ENCODE measurements at places on chromosomes 5 and 9.

GRCh38 chr5:98564836-98565235 is 208.6 kb upstream of the RGMB start:
- DNase-seq, result no peak

- DNase-seq, result no peak
Observed at GRCh38 chr5:149895416-149896345, 48.9 kb downstream of the PDE6A start.

GRCh38 chr5:154758493-154758892 is 3.3 kb downstream of the LARP1 start:
- DNase-seq, result no peak

DNA sequence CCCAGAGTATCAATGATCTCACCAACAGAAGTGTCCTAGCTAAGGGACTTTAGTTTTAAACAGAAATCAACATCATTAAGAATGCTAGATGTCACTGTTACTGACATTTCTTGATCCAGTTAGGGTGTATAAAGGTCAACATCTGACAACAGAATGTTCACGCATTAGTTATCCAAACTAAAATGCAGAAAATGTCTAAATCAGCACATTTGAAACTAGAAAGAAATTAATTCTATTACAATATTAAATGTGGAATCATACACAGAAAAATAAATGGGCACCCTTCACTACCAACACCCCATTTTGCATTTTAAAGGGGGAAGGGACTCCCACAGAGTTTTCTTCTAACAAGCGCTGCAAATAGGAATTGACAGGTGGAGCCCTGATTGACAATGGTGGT is 24.5 kb downstream of the ELAVL2 start:
- no peak for DNase-seq

GRCh38 chr5:150294551-150295071 is 5.0 kb upstream of the CAMK2A start:
- DNase-seq, result no peak

DNA sequence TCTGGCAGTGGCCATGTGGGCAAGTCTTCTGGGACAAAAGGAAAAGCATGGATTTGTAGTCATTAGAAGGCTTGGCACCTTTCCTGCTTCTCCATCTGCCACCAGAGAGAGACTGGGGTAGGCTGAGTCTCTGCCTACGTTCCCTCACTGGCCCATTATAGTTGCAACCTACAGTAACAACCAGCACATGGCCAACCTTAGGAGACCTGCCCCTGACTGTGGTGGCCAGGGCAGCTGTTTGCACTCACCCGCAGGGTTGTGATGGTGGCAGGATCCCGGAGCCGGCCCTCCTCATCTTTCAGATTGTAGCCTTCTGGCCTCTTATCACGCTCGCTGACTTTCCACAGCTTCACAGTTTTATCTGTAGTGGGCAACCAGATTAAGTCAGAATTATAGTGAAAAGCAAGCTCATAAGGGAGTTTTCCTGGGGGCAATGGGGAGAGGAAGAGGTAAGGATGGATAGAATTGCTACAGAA is 174.9 kb upstream of the GPR151 start:
- no peak for DNase-seq

GRCh38 chr5:153623751-153624450 is 133.4 kb downstream of the GRIA1 start:
- no peak for DNase-seq

GRCh38 chr9:114000063-114000454 is 78.0 kb downstream of the AMBP start:
- no peak for DNase-seq

GRCh38 chr5:33381243-33381642 is 59.5 kb upstream of the TARS1 start:
- DNase-seq, result no peak

DNA sequence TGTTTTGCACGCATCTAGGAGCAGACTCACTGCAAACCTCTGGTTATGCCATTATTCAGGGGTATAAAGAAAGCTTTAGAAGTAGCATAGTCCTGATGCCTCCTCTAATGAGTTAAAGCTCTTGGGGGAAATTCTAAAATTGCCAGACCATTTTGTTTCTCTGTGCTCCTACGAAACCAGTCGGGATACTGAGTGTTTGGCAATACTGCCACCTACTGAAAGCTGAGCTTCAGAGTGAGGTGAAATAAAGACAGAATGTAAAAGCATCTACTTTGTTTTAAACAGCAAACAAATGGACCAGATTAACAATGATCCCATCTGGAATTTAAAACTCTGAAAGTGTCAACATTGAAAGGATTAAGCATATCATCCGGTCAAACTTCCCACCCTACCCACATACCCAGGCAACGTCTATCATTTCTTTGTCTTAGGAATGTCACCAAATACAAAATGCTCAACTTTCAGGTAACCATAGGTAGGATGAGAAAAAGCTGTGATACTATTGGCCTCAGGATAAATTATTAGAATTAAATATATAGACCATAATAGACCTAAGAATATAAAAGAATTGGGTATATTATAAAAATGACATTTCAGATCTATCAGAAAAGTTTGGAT is 77.8 kb upstream of the SHISAL2B start:
- DNase-seq, result no peak

DNA sequence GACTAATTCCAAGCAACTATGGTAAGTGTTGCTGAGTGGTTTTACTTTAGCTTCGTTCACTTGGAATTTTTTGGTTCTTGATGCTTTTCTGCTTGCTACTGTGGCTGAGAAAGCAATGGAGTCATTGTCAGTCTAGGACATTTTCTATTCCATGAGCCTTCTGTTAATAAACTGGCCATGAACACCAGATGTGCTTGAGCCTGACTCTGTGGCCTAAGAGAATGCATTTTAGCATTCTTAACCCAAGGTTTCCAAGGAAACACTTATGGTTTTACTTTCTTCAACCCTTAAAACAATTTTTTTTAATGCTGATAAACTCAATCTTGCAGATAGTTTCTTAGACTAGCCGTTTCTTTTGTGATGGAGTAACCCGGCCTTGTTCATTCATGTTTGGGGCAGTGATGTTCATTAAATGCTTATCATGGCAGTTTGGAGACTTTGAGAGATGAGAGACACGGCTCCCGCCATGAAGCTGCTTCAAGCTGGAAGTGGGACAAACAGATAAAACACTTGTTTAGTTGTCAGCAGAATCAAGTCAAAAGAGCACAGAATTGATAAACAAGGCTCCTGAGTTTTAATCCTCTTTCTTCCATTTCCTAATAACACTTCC is 42.4 kb downstream of the OSTF1 start:
- no peak for DNase-seq

DNA sequence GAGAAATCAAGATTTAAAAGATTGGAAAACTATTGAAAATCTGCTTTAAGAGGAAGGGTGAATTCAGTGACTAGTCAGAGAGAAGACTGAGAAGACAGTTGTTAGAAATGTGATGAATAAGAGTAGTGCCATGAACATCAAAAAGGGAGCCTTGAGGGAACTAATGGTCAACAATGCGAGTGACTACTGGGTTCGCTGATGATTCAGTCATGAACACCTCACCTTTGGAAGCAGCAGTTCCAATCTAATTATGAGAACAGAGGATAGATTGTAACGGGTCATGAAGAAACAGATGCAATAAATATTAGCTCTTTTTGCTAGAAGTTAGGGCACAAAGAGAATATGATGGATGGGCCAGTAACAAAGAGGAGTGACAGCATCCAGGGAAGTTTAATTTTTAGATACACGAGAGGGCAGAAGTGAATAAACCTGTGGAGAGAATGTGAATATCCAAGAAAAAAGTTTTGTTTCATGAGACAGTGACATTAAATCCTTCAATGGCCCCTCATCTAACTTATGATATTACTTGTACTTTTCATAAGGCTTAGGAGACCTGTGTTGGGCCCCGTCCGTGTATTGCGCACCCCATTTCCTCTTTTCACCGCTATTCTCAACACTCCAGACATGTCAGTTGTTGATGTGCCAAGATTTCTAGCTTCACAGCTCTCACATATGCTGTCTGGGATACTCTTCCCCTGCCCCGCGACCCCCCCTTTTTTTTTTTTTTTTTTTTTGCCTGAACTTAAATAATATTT is 23.5 kb upstream of the IFNE start:
- no peak for DNase-seq

DNA sequence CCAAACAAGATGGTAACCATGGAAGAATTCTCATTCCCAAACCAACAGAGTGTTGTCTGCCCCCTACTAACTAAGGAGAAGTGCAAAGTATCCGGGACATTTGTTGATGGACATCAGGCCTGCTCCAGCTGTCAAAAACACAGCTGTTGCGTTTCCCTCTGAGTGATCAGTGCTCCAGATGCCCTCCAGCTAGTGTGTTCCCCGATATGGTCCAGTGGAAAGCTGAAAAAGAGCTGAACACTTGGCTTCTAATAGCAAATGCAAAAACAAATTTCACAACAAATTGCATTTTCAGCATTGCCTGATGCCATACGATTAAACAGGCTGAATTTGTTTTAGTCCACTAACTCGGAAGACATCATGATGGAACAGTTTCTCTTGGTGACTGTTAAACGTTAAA is 1398.7 kb downstream of the PTPRD start:
- DNase-seq, result no peak

GRCh38 chr5:83256091-83256780 is 178.9 kb downstream of the XRCC4 start:
- DNase-seq, result no peak

DNA sequence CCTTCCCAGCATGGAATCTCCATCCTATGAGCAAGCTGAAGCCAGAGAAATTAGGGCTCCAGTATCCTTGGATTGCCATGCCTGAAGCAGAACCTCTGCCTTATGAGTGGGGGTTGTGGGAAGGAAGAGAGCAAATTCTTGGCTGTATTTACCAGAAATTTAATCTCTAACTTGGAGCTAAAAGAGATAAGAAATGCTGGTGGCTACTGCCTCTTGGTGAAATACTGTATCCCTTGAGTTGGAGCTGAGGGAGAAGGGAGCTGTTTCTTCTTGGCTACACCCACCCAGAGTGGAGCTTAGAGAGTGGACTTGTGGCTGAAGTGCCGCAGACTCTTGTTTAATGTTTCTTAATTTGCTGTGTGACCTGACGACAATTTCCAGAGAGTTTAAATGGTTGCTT is 447.3 kb downstream of the ARHGEF28 start:
- no peak for DNase-seq

- DNase-seq, result no peak
Observed at GRCh38 chr9:137396227-137396626, 26.7 kb downstream of the EXD3 start.

- no peak for DNase-seq
Observed at GRCh38 chr9:15965246-15965745, 412.5 kb downstream of the CCDC171 start.

DNA sequence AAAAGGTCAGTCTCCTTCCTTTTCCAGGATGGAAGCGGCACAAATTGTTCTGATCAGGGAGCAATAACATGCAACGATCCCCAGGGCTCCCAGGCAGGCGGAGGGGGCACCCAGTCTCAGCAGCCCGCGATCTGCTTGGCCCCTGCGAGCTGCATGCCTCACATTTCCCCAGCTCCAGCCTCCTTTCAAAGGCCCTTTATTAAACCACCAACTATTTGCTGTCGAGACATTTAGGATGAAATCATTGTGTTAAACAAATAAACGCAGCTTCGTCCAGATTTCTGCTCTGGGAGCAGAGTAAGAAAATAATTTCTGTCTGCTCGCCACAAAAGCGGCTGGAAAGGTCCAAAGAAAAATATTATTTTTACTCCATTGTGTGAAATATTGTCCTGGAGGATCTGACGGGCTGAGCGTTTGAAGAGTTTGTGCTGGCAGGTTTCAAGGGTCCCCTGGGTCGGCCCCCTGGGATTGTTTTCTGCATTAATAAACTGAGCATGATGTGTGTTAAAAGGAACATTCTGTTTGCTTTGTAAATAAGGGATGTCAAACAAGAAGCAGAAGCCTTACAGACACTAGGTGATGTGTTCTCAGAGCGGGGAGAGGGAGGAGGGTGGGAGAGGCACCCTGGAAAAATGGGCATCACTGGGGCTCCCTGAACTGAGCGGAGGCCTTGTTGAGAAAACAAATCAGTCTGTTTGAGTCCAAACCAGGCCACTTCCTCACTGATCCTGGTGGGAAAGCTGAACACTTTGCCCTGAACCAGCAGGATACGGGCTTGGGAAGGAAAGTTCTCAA is 110.1 kb downstream of the FOXD1 start:
- DNase-seq, result no peak

- DNase-seq, result no peak
Observed at GRCh38 chr9:89743216-89743572, 138.4 kb downstream of the GADD45G start.

- DNase-seq, result no peak
Observed at GRCh38 chr5:80502800-80503199, 14.9 kb downstream of the FAM151B start.

- no peak for DNase-seq
Observed at GRCh38 chr5:77103457-77103856, 16.4 kb upstream of the ZBED3 start.

DNA sequence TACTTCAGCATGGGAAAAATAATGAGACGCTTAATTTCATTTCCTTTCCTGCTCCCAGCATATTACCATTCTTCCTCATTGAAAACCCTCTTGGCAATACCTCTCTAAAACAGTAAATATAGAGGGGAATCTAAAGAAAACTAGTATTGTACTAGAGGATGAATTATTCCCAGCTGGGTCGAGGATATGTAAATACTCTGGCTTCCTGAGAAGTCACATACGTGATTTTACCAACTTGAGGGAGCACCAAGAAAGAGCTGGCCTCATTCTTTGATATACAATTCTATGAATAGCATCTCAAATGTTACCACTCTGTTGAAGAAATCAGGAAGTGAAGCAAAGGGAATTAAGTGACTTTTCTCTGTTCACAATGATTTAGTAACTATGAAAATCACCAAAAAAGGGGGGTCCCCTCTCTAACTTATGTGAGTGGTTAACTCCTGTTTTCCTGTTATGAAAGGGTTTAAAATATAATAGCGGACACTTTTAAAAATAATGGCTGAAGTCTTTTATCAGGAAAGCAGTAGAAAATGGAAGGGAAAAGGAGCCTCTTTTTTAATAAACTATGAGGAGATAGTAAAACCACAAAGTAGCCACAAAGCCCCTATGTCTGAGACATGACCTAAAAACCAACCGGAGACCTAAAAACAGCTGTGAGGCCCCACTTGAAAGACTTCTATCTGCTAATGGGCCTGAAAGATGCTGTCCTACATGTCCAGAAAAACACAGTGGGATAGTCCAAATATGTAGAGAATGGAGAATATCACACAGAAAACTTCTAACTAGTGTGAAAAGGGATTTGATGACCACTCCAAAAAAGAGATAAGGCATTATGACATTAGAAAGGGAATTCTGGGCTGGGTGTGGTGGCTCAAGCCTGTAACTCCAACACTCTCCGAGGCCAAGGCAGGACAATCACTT is 42.6 kb downstream of the LPAR1 start:
- no peak for DNase-seq

DNA sequence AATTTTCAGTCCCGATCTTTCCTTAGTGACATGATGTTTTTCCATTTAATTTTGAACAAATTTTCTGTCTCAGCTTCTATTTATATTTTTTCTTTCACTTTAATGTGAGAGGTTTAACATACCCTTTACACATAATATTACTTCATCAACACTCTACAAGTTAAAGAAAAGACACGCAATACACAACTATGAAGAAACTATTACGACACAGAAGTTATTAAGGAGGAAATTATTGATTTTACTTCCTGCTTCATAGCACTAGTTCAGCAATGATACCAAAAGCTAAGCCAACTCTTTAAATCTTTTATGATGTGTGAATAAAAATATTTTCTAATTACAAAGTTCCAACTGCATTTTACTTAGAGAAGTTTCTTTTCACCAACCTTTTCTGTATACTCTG is 432.3 kb upstream of the DAB2 start:
- no peak for DNase-seq

All from stimulated activated CD8-positive, alpha-beta memory T cell treated with anti-CD3 and anti-CD28 coated beads, Interleukin-4, amount 100 ng/mL, for 1 hour (primary cell).